ENCODE measurements at places on chromosomes 11 and 22. TPM values are rescaled to one million over a fixed set of nuclear protein-coding genes. Genes with fewer than 3 reads are reported as not detected.
A peak's percentile ranks its signal among the peaks of the same experiment; 100 is the strongest.

DNA sequence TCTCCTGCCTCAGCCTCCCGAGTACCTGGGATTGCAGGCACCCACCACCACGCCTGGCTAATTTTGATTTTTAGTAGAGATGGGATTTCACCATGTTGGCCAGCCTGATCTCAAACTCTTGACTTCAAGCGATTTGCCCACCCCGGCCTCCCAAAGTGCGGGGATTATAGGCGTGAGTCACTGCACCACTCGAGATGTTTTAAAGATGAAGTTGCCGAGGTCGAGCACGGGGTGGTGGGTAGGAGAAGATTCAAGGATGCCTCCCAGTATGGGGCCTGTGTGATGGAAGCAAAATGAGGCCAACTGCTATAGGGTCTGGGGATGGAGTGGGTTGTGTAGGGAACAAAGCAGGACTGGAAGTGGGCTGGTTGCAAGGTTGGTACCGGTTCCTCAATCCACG, 245.2 kb downstream of the MN1 start:
- DNase-seq, result no peak

DNA sequence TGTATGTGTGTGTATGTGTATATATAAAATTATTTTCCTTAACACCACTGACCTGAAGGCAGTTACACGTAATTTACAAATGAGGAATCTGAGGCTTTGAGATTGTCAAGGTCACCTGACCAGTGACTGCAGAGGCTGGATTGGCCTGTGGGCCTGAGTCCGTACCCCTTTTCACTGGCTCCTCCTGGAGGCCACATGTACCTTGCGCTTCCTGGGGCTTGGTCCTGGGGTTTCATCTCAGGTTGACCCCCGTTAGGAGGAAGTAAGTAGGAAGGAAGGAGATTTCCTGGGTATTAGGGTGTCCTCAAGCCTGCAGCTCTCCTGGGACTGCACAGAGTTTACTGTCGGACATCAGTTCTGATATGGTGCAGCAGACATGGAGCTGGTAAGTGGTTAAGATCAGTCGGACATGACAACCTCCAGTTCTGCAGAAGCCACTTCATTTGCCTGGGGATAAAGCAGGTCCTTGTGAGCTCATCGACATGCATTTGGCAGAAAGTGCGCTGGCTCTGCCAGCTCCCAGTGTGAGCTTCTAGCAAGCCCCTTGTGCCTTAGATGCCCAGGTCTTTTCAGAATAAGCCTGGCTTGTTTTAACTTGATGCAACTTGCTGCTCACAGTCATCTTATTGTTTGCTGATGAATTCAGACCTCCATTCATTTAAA, 36.6 kb downstream of the ST3GAL4 start:
- no peak for DNase-seq

GRCh38 chr22:46150034-46150654, at the start of gene PPARA:
Gene PPARA (plus strand): TSS chr22:46150526. CDS start chr22:46198384, 47,858 bp downstream.
- peak; percentile 78 for DNase-seq

DNA sequence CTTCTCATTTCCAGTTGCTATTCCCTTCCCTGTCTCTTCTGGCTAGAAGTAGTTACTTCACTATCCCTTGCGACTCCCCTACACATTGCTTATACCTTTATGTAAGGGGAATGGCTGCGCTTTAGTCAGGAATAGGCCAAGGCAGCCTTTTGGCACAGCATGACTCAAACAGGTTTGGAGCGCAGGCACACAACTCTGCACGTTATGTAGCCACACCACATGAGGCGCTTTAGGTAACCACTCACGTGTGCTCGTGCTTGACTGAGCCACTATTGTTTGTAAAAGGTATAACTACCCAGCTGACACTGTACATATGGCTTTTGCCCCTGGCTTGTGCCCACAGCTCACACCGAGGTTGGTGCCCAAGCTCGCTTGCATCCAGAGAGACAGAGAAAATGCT, 46.7 kb upstream of the LIPT2 start:
- DNase-seq, result no peak

DNA sequence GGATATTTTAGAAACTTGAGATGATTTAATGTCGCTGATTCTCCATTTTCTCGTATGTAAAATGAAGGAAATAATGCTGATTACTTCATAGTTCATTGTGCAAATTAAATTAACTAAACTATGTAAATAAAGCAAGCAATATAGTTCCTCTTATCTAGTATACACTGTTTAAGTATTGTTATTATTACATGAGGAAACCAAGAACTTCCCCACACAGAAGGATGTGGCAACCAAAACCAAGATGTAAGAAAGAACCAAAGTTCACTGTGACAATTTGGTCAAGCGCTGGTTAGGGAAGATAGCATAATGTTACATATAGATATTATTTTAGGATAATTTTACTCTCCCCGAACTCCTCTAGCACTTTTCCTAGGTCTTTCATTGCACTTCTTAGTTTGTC, 103.2 kb downstream of the XKR3 start:
- DNase-seq, result no peak

DNA sequence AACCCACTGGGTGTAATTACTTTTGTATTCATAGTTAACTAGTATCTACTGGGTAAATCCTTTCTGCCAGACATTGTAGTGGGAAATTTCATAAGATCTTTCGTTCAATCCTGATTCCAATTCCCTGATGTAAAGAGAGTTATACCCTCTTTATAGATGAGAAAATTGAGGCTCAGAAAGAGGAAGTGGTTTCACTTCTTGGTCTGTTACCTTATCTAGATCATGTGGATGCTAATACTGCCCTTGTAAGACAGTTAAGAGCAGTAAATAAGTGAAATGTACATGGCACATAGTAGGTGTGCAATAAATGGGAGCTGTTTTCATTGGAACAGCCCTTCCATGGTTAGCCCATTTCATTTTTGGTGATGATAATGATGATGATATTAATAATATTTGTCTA, 46.7 kb downstream of the TIMP3 start:
- no peak for DNase-seq

- no peak for DNase-seq
These were observed 16.3 kb downstream of the SMCO4 start for GRCh38 chr11:93526641-93527583.

GRCh38 chr11:27976262-27976661, 131.7 kb downstream of the KIF18A start:
- no peak for DNase-seq

DNA sequence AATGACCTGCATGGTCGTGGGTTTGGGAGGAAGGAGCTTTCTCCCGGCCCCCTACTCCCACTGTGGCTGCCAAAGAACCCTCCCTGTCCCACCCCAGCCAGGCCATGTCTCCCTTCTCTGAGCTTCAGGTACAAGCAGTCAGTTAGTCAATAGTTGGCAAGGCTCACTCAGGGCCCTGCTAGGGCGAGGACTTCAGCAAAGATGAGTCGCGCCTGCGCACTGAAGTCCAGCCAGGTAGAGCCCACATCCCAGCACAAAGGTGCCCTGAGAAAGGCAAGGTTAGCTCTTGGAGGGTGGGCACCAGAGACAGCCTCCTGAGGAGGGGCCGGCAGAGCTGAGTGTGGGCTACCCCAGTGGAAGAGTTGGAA, 11.1 kb downstream of the C11orf86 start:
- no peak for DNase-seq

DNA sequence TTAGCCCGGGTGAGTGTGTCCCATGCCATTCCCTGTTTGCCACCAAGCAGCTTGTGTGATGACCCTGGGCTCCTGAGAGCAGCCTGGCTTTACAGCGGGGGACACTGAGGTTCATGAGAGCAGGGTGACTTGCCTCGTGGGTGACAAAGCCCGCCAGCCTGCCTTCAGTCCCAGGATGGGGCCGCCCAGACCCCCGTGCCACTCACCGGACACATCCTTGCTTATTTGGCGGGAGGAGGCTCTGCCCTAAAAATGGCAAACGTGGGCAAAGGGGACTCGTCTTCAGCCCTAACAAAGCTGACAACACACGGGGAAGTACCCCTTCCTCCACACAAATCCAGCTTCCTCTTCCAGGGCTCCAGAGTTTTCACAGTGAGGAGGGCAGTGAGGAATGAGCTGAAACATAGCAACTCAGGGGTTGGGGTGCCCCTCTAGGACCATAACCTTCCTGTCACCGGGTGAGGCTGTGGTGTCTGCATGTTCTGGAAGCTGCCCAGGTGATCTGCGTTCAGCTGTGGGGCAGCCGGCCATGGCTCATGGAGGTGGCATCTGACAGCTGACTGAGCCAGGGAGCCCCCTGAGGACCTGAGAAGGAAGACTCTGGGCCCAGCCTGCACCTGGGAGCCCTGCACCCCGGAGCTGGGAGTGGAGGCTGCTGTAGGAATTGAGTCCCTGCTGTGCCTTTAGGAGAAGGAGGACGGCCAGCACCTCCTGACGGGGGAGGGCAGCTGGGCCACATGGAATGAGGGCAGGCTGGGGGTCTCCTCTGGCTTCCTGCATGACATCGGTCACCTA, 16.7 kb downstream of the RIBC2 start:
- DNase-seq, result no peak

- peak; percentile 90 for DNase-seq
These were observed 211.7 kb downstream of the NAV2 start for GRCh38 chr11:19924311-19924710.

- DNase-seq, result no peak
These were observed 548.2 kb downstream of the TBC1D22A start for GRCh38 chr22:47310601-47311000.

- peak; percentile 59 for DNase-seq
These were observed 6.4 kb upstream of the ARFGAP3 start for GRCh38 chr22:42863349-42863961.

- no peak for DNase-seq
These were observed 13.4 kb upstream of the KCNJ11 start for GRCh38 chr11:17401841-17402240.

DNA sequence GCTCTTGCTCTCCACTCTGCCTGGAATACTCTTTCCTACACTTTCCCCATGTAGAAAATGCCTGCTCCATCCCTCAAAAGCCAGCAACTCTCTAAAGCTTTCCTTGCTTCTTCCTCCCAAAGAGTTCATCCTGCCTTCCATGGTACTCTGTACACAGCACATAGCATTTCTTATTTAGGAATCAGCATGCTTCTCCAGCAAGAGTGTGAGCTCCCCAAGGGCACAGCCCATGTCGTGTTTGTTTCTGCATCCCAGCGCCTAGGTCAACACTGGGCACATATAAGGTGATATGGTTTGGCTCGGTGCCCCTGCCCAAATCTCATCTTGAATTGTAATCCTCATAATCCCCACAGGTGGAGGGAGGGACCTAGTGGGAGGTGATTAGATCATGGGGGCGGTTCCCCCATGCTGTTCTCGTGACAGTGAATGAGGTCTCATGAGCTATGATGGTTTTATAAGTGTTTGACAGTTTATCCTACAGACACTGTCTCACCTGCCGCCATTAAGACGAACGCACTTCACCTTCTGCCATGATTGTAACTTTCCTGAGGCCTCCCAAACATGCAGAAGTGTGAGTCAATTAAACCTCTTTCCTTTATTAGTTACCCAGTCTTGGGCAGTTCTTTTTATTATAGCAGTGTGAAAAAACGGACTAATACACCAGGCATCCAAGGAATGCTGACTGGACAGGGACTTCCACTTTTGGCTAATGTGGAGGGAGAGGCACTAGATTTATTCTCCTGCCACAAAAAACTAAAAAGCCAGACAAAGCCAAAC, 8.2 kb downstream of the VPS37C start:
- DNase-seq, result no peak

The SUSD2 gene
- not detected for total RNA-seq

The MAP6 gene
- total RNA-seq, result 0.53 TPM

The PAMR1 gene
- 2.3 TPM for total RNA-seq

The RHBDD3 gene
- 20.3 TPM for total RNA-seq

The TRPC6 gene
- not detected for total RNA-seq

The LRRC32 gene
- 0.30 TPM for total RNA-seq

The MYRF gene
- 0.05 TPM for total RNA-seq

The JAML gene
- not detected for total RNA-seq

The MRGPRD gene
- not detected for total RNA-seq

The FSHB gene
- not detected for total RNA-seq

The MOGAT2 gene
- not detected for total RNA-seq

The LTBP3 gene
- total RNA-seq, result 13.2 TPM
